ENCODE measurements at places on chromosomes 12 and 14. TPM values are rescaled to one million over a fixed set of nuclear protein-coding genes. Genes with fewer than 3 reads are reported as not detected.

- DNase-seq: no peak
These were observed 41.2 kb upstream of the PTCSC3 start for GRCh38 chr14:36217732-36218131.

GRCh38 chr12:108720757-108721514 is 10.4 kb downstream of the CORO1C start:
- no peak for DNase-seq

The MNAT1 gene
- total RNA-seq: 12.6 TPM

The RIN3 gene
- 66.9 TPM for total RNA-seq

Measured in CD4-positive, alpha-beta memory T cell (primary cell).